ENCODE measurements at places on chromosomes 16 and 17. TPM values are rescaled to one million over a fixed set of nuclear protein-coding genes. Genes with fewer than 3 reads are reported as not detected.

Gene ATP2A3
- total RNA-seq, result 1.3 TPM

Gene METTL22
- total RNA-seq, result 30.2 TPM

Gene TEKT3
- total RNA-seq, result not detected

Gene PTX4
- total RNA-seq, result not detected

Gene RND2
- total RNA-seq, result 0.27 TPM

Gene ZNF668
- 8.9 TPM for total RNA-seq

Gene DNAH3
- total RNA-seq, result 0.07 TPM

Gene DHRS7C
- not detected for total RNA-seq

Gene STH
- total RNA-seq, result not detected

Data from thoracic aorta endothelial cell (primary cell).